ENCODE measurements at places on chromosomes 13 and 19.
A peak's percentile ranks its signal among the peaks of the same experiment; 100 is the strongest.

DNA sequence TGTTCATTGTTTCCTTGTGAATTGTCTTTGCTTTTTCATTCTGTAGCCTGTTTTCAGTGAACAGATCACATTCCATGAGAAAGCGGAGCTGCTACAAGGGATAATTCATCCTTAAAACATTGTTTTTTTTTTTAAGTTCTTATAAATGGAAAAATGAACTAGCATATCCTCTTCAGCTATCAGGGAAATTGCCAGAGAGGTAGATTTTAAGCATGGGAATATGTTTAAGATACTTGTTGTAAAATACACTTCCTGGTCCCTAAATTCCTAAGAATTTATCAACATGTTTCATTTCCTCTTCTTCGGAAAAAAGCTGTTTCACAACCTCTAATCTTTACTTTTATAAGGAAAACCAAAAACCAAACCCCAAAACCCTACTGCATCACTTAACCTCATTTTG lies 238.0 kb downstream of the POSTN start:
- peak; percentile 35 for DNase-seq

DNA sequence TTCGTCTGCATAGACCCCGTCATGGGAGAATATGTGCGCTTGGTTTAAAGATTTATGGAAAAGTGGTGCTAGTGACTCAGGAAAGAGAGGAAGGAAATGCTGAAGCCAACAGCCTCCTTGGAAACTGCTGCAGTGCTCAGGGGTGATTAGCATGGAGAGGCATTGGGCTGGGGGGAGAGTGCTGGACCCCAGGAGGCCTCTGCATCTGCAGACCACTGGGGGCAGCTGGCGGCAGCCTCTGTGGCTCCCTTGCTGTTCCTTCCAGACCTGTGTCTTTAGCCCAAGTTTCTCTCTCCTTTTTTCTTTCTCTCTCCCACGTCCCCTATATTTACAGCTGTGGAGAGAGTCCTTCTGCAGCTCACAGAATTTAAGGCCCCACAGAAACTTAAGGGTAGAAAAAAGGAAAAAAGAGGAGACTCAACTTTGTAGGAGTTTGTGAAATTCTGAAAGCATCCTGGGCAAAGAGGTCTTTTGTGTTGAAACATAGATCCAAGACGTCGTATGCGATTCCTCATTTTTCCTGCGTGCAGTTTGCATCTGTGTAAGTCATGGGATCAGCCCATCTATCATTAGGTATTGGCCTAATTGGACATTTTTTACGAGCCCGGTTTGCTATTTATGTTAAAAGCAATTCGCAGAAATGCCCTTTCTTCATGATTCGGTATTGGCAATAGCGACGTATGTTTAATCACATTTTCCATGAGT lies 116.2 kb upstream of the ZNF536 start:
- no peak for DNase-seq

DNA sequence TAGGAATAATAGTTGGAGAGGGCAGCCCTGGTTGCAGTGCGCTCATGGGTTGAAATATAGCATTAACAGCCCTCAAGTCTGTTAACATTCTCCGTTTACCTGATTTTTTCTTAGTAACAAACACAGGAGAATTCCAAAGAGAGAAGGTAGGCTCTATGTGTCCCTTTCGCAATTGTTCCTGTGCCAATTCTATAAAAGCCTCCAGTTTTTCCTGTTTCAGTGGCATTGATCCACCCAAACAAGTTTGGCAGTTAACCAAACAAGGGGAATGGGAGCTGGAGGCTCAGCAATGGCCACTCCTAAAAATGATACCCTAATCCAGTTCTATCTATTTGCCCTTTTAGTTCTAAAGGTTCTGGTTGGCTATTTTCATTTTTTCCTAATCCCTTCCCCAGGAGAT lies 151.6 kb downstream of the ZNF486 start:
- DNase-seq: no peak

DNA sequence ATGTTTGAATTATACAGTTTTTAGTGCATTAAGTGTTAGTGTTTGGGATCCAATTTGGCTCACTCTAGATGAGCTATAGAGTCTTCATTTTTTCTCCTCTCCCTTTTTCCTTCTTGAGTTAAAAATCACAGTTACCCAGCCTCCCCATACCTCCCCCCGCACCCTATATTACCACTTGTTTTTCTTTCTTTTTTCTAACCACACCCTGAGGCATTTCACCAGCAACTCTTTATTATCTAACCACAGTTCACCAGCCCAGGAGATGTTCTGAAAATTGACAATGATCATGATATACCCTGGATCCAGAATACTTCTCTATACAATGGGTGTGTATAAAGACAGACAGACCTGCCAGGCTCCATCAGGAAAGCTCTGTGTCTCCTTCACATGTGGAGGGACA lies 86.5 kb upstream of the UBL3 start:
- no peak for DNase-seq

- peak; percentile 53 for DNase-seq
Measured at GRCh38 chr19:51354742-51355148, 11.4 kb downstream of the ETFB start.

GRCh38 chr13:23718996-23719395 lies 148.8 kb downstream of the TNFRSF19 start:
- no peak for DNase-seq
